Choroid plexus epithelial cell (primary cell): ENCODE measurements at places on chromosomes 1 and 21.

- peak; percentile 71 for DNase-seq
Measured at GRCh38 chr1:164660412-164660772, 101.4 kb downstream of the PBX1 start.

GRCh38 chr1:115423776-115424175, 85.7 kb upstream of the NGF start:
- DNase-seq, result peak; percentile 31

DNA sequence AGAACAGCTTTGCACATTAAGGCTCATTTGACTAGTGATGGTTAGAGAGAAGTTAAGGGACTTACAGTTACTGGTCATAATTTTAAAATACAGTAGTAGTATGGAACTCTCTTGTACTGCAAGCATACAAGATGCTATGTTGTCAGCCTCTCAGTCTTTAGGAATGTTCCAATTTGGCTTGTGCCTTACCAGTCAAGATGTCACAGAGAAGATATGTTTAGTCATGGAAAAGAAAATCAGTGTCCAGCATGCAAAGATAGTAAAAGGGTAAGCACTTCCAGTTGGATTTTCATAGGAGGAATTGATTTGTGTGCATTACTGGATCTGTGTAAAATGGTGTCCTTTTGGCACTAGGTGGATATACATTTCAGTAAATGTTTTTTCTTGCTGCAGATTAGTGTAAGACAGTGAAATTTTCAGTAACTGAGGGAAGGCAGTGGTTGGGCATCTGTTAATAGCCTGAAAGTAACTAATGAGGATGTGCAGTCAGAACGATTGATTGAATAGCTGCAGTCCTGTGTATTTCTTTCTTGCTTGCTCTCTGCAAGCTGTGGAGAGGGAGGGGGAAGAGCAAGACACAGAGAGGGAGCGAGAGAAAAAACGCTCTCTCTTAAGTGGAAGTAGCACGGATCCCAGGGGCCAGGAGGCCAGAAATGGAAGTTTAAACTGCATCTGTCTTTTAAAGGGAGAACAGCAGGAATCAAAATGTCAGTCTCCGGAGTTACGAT, 108.2 kb downstream of the CLEC20A start:
- DNase-seq, result peak; percentile 53

DNA sequence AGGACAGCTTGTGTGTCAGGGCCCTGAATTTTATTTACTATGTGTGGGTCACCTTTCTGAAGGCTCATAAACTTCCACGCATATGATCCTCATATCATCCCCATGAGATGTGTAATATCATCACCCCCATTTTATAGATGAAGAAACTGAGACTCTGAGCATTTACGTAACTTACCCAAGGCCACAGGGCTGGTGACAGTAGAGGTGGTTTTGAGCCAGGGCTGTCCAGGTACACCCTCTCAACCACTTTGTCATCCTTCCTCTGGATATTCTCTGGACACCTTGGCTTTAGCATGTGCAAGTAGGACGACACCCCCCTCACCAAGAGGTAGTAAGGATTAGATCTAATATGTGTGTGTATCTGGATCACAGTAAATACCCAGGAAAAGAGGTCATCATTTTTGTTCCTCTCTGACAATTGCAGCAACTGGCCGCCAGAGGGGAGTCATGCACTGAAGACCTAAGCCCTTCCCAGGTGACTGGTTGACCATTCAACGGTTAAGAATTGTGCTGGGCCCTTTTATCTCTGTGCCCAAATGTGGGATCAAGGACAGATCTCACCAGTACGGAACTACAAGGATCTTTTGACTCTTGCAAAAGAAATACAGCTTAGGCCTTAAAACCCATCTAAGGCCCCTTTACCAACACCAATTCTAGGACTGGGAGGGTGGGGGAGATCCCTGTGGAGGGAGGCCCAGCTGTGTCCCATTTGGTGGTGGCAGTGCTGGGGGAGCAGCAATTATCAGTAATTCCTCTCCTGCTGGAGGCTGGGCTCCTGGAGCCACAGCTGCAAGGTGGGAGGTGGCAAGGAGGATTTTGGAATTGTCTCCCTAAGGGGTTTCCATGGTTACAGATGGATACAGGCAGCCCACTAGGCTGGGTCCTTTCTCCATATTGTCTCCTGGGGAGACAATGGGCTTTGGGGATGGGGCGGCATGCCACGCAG, 13.7 kb upstream of the E2F2 start:
- peak; percentile 91 for DNase-seq

- no peak for DNase-seq
Measured at GRCh38 chr21:46540087-46540710, 64.7 kb downstream of the S100B start.
